ENCODE measurements at places on chromosomes 1 and 21.

GRCh38 chr1:10935246-10935645 lies 77.2 kb upstream of the TARDBP start:
- no peak for DNase-seq

GRCh38 chr1:159902541-159902940 lies 2.6 kb upstream of the CFAP45 start:
- no peak for DNase-seq

DNA sequence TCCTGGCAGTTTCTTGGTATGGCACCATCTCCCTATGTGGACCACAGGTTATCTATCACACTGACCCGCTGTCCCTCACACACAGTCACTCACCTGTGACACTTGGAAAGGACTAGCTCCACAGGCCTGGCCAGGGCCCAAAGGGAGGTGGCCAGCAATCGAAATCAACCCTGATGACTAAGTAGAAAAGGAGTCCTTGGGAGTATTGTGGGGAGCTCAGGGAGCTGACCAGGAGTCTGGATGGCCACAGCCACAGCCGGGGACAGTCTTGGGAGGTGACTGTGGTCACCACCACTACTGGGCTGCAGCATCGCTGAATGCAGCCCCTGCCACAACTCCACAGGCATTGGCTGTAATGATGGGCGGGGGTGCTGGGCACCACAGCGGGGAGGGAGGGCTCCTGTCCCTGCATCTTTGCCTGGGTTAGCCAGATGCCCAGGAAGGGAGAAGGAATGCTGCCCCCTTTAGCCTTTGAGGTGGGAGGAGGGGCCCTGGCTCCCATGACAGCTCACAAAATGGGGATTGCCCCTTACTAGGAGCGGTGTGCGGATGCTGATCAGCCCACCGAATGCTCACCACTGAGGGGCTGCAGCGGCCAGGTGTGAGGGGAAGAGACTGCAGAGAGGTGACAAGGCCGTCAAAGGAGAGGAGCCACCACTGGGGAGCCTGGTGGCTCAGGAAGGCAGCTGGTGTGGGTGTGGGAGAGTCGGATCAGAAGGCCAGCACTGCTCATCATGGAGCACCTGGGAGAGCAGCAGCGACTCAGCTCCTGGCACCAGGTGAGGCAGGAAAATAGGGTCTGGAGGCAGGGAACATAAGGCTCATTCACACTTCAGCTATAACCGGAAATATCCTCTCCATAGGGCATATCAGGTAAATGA lies 61.3 kb downstream of the H3-3A start:
- peak; percentile 53 for DNase-seq

- no peak for DNase-seq
Measured at GRCh38 chr1:2248127-2248826, 20.2 kb downstream of the SKI start.

DNA sequence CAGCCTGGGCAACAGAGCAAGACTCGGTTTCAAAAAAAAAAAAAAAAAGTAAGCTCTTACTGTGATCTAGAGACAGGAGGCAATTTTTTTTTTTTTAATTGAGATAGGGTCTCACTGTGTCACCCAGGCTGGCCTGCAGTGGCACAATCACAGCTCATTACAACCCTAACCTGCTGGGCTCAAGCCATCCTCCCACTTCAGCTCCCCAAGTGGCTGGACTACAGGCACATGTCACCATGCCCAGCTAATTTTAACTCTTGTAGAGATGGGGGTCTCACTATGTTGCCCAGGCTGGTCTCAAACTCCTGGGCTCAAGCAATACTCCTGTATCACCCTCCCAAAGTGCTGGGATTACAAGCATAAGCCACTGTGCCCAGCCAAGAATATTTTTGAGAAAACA lies 7.4 kb downstream of the RPL22 start:
- DNase-seq: no peak

DNA sequence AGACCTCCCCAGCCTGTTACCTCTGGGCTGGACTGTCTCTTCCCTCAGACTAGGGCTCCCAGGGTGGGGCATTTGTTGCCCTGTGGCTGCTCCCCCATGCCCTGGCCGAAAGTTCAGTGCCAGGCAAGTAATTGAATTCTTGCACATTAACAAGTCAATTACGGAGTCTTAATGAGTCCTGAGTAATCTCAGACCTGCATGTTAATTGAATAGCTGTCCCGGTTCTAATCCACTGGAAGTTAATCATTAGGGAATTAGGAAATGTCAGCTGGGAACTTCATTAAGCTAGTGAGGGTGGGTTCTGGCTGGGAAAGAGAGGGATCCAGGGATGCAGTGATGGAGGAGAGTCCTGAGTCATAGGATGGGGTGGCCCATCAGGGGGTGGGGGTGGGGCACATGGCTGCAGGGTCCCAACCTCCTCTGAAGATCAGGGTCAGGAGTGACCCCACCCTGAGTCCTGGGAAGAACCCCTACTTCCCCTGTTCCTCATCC lies 47.1 kb upstream of the CSF3R start:
- DNase-seq: no peak

GRCh38 chr1:248873993-248874533 lies 15.2 kb upstream of the ZNF692 start:
- peak; percentile 96 for DNase-seq

DNA sequence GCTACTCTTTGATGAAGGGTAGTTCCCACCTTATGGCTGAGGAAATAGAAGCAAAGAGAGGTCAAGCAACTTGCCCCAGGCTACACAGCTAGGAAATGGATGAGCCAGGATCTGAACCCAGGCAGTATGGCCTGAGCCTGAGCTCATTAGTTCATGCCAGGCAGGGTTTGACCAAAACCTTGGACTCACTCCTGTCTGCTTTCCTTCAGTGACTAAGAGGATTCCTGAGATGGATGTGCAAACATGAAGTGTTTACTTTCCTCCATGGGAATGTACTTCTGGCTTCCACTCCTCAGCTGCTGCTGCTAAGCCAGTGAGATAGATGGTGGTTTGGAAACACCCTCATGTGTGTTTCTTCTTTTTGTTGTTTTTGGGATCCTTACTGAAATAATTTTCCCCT lies 35.1 kb upstream of the ERRFI1 start:
- peak; percentile 65 for DNase-seq

DNA sequence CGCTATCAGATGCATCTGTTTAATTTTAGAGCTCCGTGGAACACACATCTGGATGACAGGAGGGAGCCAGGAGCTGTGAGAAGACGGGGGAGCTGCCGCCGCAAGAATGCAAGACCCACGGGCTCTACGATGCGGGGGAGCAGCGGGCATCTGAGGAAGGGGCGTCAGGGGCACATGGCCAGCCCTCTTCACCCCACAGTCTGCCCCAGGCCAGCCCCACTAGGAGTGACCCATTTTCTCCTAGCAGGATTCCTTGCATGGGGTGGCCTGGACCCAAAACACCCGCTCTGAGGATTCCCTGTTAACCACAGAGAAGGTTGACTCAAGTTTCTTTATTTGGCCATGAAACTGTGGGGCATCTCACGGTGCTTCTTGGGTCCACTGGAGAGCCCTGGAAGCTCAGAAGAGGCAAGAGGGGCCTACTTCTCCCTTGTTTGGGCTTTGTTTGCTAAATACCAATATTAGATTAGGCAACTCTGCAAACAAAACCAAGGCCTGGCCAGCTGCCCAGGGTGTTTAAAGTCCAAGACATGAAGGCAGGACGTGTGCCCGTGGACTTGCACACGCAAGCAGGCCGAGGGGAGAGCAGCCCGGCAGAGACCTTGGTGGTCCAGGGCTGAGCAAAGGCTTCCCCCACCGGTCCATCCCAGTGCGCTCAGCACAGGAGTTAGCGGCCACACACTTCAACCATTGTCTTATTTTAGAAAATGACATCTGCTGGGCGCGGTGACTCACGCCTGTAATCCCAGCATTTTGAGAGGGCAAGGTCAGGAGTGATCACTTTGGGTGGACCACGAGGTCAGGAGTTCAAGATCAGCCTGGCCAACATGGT lies 89.8 kb downstream of the DHRS3 start:
- peak; percentile 95 for DNase-seq

DNA sequence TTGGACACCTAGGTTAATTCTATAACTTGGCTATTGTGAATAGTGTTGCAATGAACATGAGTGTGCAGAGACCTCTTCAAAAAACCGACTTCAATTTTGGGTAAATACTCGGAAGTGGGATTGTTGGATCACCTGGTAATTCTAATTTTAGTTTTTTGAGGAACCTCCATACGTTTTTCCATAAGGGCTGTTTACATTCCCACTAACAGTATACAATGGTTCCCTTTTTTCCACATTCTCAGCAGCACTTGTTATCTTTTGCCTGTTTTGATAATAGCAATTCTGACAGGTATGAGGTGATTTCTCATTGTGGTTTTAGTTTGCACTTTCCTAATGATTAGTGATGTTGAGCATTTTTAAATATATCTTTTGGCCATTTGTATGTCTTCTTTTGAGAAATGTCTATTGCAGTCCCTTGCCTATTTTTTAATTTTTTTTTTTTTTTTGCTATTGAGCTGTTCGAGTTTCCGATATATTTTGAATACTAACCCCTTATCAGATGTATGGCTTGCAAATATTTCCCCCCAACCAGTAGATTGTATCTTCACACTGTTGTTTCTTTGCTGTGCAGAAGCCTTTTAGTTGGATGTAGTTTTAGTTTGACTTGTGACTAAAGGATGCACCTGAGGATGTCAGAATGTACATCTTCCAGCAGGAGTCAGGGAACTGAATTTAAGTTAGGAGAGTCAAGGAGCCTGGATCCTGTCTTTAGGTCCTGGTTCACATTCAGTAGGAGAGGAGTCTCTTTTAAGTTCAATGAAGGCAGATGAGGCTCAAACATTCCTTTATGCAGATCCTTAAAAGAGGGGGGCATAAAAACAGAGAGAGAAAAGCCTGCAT lies 120.0 kb downstream of the S1PR1 start:
- DNase-seq: no peak

DNA sequence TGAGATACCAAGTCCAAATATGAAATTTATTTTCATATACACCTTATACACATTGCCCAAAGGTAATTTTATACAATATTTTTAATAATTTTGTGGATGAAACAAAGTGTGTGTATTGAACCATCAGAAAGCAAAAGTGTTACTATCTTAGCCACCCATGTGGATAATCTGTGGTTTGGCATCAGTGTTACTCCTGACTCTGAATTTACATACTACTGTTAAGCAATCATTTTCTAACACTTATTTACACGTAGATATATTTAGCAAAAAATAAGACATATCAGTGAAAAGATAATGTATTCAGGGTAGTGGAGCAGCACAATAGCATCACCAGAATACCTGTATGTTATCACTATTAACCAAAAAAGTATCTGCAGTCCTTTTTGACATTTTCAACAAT lies 23.8 kb downstream of the DENND2D start:
- no peak for DNase-seq

DNA sequence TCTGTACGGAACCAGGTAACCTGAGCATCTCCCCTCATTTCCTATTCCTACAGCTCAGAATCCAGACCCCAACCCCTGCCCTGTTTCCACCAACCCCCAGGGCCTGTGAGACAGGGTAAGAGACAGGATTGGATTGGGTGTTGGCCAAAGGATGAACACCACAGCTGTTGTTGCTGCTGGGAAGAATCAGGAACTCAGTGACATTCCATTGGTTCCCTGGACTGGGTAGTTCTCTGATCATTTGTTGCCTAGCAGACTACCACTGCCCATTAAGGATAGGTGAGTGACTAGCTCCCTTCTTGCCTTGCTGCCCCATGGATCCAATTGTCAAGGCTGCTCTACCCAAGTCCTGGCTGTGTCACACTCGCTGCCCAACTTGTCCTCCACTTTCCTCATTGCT lies 10.0 kb downstream of the NCSTN start:
- no peak for DNase-seq

GRCh38 chr1:86499987-86500593 lies 31.4 kb downstream of the CLCA1 start:
- DNase-seq: peak; percentile 93

- DNase-seq: no peak
Measured at GRCh38 chr21:39085843-39086405, 97.3 kb downstream of the PSMG1 start.

GRCh38 chr1:21620496-21620895 lies 48.7 kb downstream of the RAP1GAP start:
- DNase-seq: no peak

DNA sequence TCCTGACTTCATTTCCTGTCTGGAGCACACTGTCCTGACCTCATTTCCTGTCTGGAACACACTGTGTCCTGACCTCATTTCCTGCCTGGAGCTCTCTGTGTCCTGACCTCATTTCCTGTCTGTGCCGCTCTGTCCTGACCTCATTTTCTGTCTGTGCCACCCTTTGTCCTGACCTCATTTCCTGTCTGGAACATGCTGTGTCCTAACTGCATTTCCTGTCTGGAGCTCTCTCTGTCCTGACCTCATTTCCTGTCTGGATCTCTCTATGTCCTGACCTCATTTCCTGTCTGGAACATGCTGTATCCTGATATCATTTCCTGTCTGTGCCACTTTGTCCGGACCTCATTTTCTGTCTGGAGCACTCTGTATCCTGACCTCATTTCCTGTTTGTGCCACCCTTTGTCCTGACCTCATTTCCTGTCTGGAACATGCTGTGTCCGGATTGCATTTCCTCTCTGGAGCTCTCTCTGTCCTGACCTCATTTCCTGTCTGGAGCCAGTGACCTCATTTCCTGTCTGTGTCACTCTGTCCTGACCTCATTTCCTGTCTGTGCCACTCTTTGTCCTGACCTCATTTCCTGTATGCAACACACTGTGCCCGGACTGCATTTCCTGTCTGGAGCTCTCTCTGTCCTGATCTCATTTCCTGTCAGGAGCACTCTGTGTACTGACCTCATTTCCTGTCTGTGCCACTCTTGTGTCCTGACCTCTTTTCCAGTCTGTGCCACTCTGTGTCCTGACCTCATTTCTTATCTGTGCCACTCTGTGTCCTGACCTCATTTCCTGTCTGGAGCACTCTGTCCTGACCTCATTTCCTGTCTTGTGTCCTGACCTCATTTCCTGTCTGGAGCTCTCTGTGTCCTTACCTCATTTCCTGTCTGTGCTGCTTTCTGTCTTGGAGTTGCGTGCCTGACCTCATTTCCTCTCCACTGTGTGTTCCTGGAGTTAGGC lies 27.6 kb downstream of the SKI start:
- DNase-seq: peak; percentile 91

- DNase-seq: no peak
Measured at GRCh38 chr1:158809862-158810261, 21.3 kb upstream of the MNDA start.

- DNase-seq: no peak
Measured at GRCh38 chr1:212034516-212035122, 738 bp downstream of the INTS7 start.
